Activated CD4-positive, alpha-beta memory T cell treated with anti-CD3 and anti-CD28 coated beads, Interleukin-2, amount 10 ng/mL, durations not matched to agents 7 days and 5 days (primary cell): ENCODE measurements at places on chromosomes 4 and X. TPM values are rescaled to one million over a fixed set of nuclear protein-coding genes. Genes with fewer than 3 reads are reported as not detected.
A peak's percentile ranks its signal among the peaks of the same experiment; 100 is the strongest.

Gene AMBN
- total RNA-seq: not detected

Gene PPEF1
- total RNA-seq: not detected

DNA sequence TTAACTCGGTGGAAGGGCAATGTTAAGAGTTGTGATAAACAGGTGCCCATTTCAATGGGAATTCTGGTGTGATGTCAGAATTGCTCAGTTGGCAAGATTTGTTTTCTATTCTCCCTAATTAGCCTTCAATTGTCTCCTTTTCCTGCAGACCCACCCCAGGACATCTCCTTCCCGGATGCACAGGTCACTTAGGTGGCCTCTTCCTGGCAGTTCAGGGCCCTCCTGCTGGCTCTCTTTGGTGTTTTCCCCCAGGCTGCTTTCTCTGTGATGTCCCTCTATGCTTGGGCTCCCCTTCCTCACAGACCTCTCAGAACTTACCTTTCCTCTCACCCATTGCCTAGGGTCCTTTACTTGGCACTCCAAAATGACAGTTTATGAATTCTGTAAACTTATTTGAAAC is 126.3 kb downstream of the GPAT3 start:
- no peak for DNase-seq
- H3K4me1 ChIP-seq: no peaks in the 10 kb centered on the region
- H3K27ac ChIP-seq: no peak overlapping the region
- H3K27me3 ChIP-seq: peaks cover 6% of the 10 kb centered on the region
- H3K36me3 ChIP-seq: no peaks in the 10 kb centered on the region

DNA sequence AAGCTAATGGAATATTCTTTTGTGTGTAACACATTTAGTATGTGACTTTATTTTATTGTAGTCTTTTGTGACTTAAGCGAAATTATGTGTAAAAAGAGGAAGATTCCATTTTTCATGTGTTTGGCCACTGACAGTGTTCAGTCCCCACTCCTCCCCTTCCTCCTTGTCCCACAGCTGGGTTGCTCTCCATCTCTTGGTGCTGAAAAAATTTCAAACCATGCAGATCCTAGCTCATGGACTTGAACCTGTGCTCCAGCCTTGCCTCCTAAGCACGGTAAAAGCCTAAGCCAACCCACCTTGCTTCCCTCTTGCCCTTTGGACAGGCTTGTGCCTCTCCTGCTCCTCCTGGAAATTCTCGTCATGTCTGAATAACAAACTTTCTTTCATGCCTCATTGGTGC is 2008.5 kb upstream of the TENM3 start:
- H3K27ac ChIP-seq: no peak overlapping the region
- no peak overlapping the region for H3K4me3 ChIP-seq
- DNase-seq: no peak
- no peaks in the 10 kb centered on the region for H3K36me3 ChIP-seq
- H3K27me3 ChIP-seq: no peaks in the 10 kb centered on the region

GRCh38 chr4:153788051-153788412 is 851 bp downstream of the SFRP2 start:
- H3K4me3 ChIP-seq: no peak overlapping the region
- peaks cover 80% of the 10 kb centered on the region for H3K27me3 ChIP-seq
- no peak for DNase-seq
- no peak overlapping the region for H3K27ac ChIP-seq
- peaks cover 4% of the 10 kb centered on the region for H3K36me3 ChIP-seq
- H3K4me1 ChIP-seq: peaks cover 25% of the 10 kb centered on the region

DNA sequence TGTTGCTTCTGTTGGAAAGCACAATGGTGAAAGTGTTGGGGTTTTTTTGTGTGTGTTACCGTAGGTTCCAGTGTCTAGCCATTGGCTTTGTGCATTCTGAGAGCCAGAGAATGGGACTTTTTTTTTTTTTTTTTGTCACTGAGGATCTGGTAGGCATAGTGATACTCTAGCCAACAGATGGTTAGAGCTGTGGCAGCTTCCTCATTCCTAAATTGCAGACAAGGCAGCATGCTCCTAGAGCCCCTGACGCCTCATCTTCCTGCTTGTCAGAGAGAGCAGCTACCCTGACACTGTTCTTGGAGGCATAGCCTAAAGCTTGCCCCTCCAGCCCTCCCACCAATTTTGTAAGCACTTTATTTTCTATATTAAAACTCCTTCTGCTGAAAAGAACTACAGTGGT is 27.0 kb downstream of the ARHGEF9 start:
- no peak overlapping the region for H3K27ac ChIP-seq
- no peak for DNase-seq
- H3K4me1 ChIP-seq: peaks cover 32% of the 10 kb centered on the region
- no peak overlapping the region for H3K4me3 ChIP-seq

- peak overlapping the region; percentile 100 for H3K27ac ChIP-seq
- DNase-seq: peak; percentile 53
Measured at GRCh38 chrX:154399527-154400368, 1.6 kb downstream of the RPL10 start.

DNA sequence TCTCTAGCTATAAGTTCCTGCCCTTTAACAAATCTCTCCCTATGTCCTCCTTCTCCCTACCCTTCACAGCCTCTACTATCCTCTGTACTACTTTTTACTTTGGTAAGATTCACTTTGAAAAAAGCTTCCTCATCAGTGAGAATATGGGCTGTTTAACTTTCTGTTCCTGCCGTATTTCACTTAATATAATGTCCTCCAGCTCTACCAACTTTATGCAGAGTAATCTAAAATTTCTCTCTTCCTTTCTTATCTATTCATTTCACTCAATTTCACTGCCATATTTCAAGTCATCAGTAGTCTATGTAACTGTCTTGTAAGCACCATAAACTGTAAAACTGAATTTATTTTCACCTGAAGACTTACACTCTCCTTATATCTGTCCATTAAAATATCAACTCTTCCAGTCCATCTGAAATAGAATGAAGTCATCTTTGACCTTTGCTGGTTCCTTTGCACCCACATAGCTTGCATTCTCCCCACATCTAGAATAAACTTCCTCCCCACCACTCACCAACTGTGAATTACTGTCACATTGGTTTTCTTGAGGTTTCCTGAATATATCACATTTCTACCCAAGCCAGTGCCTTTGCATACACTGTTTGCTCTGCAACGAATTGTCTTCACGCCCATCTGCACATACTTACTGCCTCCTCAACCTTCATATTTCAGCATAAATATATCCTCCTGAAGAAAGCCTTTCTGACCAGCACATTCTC is 54.6 kb downstream of the ARAP2 start:
- H3K4me3 ChIP-seq: peak overlapping the region; percentile 23
- H3K27ac ChIP-seq: peak overlapping the region; percentile 77
- peaks cover 43% of the 10 kb centered on the region for H3K36me3 ChIP-seq
- peak; percentile 45 for DNase-seq
- peaks cover 40% of the 10 kb centered on the region for H3K4me1 ChIP-seq

DNA sequence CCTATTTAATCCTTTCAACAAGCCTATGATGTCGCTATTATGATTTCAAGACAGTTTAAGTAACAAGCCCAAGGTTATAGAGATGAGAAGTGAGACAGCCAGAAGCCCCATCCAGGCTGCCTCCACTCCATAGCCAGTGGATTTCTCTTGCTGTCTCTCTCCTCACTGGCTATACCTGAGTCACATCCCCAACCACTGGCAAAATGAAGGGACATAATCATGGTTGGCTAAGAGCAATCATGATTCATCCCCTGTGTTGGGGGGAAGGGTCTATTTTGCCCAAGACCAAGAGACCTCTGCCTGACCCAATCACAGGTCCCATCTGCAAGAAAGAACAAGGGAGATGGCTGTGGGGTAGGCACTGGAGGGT is 334.9 kb upstream of the GATB start:
- no peaks in the 10 kb centered on the region for H3K27me3 ChIP-seq
- H3K27ac ChIP-seq: no peak overlapping the region
- DNase-seq: no peak
- peaks cover 11% of the 10 kb centered on the region for H3K36me3 ChIP-seq
- peaks cover 59% of the 10 kb centered on the region for H3K4me1 ChIP-seq
- no peak overlapping the region for H3K4me3 ChIP-seq

GRCh38 chr4:141826260-141826659 is 189.9 kb downstream of the IL15 start:
- peaks cover 8% of the 10 kb centered on the region for H3K27me3 ChIP-seq
- H3K36me3 ChIP-seq: no peaks in the 10 kb centered on the region
- no peaks in the 10 kb centered on the region for H3K4me1 ChIP-seq
- DNase-seq: no peak
- H3K27ac ChIP-seq: no peak overlapping the region
